Islet precursor cell (in vitro differentiated cells): ENCODE measurements at places on chromosomes 2 and 18.

GRCh38 chr2:232142049-232142448 lies 180.5 kb downstream of the DIS3L2 start:
- no peak for DNase-seq

DNA sequence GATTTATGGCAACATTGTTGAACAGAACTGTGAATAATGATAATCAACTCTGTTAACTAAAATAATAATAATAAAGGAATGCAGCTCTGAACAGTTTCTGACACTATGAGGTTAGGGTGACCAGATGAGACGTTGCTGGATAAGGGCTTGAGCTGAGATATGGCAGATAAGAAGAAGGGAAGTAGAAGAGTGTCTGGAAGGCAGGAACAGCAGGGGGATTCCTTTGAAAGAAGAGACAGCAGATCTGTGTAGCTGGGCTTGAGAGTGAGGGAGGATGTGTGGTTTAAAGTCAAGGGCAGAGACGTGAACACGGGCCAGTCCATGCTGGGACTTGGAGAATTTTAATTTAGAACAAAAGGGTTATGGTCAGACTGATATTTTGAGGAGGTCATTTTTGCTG lies 273.1 kb upstream of the SLC14A2 start:
- no peak for DNase-seq

GRCh38 chr18:13455471-13455870 lies 236.9 kb downstream of the LDLRAD4 start:
- peak; percentile 34 for DNase-seq

DNA sequence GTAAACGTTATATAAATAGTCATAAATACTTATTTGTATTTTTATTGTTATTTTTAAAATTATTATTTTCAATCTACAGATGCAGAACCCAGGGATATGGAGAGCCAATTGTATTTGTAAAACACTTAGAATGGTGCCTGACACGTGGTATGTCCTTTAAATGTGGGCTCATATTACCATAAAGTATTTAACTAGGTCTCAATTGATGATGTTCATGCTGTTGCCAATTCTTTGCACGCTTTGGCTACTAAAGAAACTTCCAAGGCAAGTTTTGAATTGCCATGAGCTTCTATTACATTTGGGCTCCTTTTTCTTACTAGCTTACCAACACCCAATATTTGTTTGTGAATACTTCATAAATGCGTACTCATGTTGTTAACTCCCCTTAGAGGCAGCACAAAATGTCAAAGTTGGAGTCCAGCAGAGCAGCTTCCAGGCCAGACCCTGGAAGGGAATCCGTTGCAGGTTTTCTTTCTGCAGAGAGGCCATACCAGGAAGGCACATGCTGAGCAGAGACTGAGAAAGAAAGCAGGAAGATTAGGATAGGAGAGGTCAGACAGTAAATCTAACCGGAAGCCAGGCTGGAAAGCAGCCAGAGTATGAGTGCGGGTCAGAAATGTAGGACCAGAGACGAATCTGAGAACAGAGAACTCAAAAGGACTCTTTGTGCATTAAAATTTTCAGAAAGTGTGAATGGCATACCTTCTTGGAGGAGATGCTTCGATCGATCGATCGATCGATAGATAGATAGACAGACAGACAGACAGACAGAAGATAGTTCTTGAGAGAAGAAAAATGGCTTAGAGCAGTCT lies 4.2 kb upstream of the NOSTRIN start:
- no peak for DNase-seq

DNA sequence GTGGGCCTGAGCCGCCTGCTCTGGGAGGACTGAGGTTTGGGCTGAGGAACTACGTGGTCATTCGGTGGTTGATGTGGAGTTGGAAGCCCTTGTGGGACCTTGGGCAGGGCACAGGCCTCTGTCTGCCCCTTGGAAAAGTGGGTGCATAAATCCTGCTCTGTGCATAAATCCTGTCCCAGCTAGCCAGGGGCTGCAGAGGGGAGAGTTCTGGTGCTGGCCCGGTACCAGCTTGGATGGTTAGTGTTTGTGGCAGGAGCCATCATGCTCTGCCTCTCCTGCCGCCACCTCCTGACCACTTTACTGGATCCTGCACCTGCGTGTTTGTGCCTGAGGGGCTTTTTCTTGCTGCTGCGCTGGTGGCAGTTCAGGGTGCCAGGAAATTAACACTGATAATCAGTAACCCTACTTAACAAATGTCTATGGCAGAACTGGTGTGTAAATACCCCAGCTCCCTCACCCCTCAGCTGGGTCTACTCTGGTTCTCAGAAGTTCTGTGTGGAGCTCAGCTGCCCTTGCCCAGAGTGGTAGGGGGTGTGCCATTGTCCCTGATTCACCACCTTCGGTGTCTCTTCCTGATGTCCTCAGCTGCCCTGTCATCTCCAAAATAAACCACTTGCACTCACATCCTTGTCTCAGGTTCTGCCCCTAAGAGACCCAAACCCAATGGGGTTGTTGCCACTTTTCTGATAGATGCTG lies 156.8 kb downstream of the GLI2 start:
- no peak for DNase-seq

- peak; percentile 80 for DNase-seq
Measured at GRCh38 chr2:209424199-209424701, 403 bp downstream of the MAP2 start.

DNA sequence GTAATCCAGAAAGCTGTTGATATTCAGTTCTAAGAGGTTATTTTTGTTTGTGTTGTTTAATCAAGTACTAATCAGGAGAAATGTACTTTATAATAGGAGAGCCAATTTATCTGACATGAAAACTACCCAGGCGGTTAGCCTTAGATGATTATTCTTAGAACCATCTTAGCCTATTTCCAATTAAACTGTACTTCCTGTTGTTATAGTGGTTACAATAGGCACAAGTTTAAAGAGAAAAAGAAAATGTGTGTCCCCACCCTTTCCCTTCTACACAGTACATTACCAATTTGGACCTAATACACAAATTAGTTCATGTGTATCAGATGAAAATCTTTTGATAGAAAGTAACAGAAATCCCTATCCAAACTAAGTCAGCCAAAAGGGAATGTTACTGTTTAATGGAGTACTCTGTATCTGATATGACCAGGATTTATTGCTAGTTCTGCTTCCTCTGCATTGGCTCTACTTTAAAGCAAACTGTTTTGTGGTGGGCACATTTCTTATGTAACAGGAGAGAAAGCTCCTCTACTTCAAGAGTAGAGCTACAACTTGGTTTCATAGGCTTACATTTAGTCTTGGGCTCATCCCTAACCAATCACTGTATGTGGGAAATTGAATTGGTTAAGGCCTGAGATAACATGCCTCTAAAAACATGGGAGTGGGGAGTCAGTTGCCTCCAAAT lies 217.9 kb downstream of the UBE2E3 start:
- DNase-seq: no peak

GRCh38 chr2:160837416-160837815 lies 322.8 kb upstream of the TANK start:
- DNase-seq: no peak
